Upper lobe of left lung (tissue), 6 donors: ENCODE measurements at places on chromosomes 13 and 19. TPM values are rescaled to one million over a fixed set of nuclear protein-coding genes. Genes with fewer than 3 reads are reported as not detected.
A peak's percentile ranks its signal among the peaks of the same experiment; 100 is the strongest.

DNA sequence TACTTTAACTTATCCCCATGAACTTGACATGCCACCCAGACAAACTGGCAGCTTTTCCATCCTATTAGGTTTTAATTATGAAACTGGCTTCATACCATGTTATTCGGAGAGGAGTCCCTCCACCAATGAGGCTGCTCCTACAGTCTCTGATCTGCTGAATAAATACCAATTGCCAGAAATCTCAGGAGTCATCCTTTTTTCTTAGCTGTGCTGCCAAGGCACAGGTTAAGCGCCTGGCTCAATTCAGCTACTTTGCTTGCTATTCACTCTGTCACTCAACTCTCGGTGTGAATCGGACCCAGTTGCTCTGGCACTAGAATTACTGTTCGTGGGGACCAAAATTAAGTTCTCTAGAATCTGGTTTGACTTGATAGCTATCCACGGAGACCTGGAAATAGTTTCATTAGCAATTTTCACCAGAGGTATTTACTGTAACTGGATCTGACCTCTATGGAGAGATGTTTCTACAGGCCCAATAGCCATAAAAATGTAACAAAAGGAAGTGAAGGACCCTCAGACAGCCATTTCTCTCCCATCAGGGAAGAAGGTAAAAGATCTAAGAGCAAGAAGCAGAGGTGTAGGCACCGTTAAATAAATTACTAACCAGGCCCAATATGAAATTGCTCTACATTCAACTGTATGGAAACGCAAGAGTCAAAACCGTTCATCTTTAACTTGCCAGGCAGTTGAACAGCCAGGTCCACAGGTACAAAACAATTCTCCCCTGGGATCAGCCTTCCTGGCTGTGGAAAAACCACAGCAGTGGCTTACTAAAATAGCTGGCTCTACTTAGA lies 5.4 kb downstream of the ZC3H4 start:
- DNase-seq: no peak

- no peak for DNase-seq
Observed at GRCh38 chr19:17294051-17294891, 9.0 kb downstream of the ABHD8 start.

DNA sequence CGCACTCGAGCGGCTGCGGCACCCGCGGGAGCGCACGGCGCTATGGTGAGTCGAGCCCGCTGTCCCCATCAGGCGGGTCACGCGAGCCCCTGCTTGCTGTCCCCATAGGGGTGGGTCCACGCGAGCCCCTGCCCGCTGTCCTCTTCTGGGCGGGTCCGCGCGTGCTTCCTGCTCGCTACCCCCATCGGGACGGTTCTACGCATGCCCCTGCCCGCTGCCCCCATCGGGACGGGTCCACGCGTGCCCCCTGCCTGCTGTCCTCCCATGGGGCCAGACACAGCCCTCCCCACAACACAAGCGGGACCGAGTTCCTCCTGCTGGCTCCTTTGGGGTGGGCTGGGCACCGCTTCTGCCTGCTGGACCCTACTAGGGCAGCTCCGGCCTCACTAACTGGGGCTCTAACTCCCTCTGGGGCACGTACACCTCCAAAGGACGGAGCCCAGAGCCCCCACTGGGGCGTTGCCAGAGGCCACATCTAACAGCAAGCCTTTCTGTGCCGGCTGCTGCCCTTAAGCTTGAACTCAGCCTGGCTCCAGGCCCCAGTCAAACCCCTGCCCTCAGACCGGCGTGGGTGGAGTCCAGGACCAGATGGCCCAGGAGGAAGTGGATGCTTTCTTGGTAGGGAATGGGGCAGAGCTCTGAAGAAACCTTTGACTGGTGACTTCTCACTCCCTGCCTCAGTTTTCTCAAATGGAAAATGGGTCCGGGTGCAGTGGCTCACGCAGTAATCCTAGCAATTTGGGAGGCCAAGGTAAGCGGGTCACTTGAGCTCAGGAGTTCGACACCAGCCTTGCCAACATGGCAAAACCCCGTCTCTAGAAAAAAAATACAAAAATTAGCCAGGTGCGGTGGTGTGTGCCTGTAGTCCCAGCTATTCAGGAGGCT lies 722 bp downstream of the COLGALT1 start:
- DNase-seq: peak; percentile 76

Gene CRTC1
- 18.0 TPM for total RNA-seq

Gene SBK2
- total RNA-seq: not detected

Gene CEACAM20
- total RNA-seq: not detected
